Left renal pelvis (tissue), 4 donors: ENCODE measurements at places on chromosomes 2 and 18. TPM values are rescaled to one million over a fixed set of nuclear protein-coding genes. Genes with fewer than 3 reads are reported as not detected.

Gene STPG4
- polyA plus RNA-seq: not detected

- no peak for DNase-seq
Measured at GRCh38 chr2:240570531-240571313, 2.4 kb downstream of the RNPEPL1 start.

DNA sequence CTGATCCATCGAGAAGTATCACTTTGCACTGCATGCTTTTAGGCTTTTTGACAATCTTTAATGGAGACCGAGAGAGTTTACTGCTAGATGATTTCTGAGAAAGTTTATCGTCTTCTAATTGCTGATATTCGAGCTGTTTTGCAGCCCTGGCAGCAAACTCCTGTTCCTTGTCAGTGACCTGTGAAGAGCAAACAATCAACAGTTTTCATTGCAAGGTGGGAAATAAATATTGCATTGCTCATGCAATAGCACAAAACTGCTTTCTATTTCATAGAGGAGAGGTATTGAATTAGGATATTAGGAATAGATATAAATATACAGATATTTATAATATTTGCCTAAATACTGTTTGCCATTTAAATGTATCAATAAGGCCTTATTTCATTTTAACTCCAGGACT is 65.5 kb downstream of the EPB41L3 start:
- DNase-seq: no peak

DNA sequence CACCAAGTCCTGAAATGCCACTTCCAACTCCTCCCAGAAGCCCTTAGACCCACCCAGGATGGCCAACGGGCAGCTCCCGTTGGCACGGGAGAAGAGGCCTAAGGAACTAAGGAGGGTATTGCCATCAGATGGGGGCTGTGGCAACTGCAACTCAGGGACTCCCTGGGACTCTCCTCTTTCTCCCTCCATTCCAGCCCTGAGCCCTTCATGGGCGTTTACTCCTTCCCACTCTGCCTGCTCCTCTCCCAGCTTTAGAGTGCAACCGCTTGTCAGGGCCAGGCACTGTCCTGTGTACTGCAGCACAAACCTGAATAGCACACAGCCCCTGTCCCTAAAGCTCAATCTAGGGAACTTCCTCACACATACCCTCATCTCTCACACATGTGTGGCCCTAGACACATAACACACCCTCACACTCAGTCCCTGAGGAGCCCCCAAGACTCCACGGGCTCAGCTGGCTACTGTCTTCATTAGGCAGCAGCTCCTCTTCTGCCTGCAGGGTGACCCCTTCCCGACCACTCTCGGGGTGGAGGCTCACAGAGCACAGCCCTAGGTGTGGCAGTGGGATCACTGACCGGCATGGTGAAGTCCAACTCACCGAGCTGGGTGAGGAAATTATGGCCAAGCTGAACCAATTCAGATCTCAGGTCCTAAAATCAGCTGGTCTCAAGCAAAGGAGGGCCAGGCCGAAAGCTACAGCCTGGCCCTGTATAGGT is 316.3 kb downstream of the CELF4 start:
- no peak for DNase-seq

Gene RETSAT
- polyA plus RNA-seq: 18.2 TPM

- DNase-seq: peak; percentile 44
Measured at GRCh38 chr2:238929242-238930081, 81.6 kb downstream of the TWIST2 start.

GRCh38 chr2:1248187-1248586 is 165.1 kb upstream of the TPO start:
- no peak for DNase-seq

DNA sequence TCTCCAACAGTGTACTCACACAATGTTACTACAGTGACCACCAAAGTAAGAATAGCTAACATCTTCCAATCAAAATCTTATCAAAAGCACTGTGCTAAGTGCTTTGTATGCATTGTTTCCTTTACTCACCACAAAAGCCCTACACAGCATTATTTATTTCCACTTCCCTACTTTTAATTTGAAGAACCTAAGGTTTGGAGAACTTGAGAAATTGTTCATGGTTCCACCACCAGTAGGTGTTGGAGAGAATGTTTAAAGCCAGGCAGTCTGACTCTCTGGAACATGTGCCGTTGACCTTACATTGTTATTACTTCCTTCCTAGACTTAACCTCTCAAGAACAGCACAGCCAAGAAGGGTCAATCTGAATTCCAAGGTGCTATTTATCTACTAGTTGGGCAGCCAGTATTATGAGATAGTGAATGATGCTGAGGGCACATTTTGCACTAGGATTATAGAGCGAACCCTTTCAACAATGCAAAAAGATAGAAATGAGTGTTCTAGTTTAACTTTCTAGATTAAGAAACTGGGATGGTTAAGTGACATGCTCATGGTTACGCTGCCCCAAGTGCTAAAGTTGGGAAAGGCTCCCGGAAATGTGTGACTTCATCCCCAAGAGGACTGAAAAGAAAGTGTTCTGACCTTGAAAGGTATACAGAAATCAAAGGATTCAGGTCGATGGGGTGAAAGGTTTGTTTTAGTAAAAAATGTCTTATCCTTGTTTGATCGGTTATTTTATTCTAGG is 55.2 kb upstream of the FAM136A start:
- no peak for DNase-seq

DNA sequence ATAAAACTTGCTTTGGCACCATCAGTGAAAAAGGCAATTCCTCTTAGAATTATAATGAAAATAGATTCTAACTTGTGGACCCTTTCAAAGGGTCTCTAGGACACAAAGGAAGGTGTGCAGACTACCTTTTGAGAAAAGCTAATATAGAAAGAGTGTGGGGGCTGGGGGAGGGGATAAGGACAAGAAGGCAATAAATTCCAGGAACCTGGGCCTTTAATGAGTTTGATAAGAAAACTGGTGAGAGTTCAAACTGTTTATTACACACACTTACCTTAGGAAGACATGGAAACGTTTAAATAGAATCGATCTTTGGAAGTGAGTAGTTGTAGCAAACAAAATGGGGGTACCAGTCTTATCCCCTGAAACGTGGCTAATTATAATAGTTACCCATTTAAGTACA is 39.6 kb upstream of the PGAP1 start:
- DNase-seq: no peak

DNA sequence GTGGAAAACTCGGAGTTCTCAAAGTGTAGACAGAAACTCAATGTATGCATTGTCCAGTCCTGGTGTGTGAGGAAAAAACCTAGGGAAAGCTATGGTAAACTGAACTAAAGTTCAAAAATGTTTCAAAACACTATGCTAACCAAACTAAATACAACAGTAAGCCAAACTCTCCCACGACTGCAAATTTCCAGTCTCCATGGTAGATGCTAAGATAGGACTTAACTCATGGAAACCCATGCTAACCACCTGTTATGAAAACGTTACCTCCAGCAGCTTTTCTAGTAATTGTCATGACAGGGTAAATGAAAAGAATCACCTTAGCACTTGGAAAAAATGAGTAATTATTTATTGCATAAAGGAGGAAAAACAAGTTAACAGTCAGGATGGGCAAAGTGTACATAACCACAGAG is 135.7 kb upstream of the EPC2 start:
- no peak for DNase-seq

- no peak for DNase-seq
Measured at GRCh38 chr2:222776792-222777191, 84.0 kb upstream of the ACSL3 start.
